Adrenal gland (tissue), 19 donors: ENCODE measurements at places on chromosomes 11 and 22. TPM values are rescaled to one million over a fixed set of nuclear protein-coding genes. Genes with fewer than 3 reads are reported as not detected.

KRTAP5-8 gene
- total RNA-seq = not detected

DNA sequence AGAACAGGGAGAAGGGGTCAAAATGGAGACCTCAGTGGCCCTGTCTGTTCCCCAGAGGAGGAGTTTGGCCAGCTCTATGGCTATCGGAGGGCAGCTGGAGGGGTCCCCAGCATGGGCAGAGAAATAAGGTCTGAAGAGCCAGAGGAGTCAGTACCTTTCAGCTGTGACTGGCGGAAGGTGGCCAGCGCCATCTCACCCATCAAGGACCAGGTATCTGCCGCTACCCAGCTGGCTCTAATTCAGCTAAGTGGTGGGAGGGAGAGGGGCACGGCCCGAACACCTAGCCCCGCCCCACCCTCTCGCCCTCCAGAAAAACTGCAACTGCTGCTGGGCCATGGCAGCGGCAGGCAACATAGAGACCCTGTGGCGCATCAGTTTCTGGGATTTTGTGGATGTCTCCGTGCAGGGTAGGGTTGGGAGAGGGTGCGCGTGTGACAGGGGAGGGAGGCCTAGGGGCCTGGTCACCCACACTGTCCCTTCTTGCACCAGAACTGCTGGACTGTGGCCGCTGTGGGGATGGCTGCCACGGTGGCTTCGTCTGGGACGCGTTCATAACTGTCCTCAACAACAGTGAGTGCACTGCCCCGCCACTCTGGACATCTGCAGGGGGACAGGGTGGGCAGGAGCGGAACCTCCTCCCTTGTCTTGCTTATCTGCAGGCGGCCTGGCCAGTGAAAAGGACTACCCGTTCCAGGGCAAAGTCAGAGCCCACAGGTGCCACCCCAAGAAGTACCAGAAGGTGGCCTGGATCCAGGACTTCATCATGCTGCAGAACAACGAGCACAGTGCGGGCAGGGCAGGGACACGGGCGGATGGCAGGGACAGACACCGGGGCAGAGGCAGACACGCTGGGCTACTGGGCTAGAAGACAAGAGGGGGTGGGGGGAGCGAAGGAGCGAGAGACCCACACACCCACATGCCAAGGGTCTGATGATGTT lies 2.8 kb downstream of the CTSW start:
- DNase-seq = no peak

GRCh38 chr22:37207981-37208380 lies 4.3 kb downstream of the SSTR3 start:
- DNase-seq = no peak

DNA sequence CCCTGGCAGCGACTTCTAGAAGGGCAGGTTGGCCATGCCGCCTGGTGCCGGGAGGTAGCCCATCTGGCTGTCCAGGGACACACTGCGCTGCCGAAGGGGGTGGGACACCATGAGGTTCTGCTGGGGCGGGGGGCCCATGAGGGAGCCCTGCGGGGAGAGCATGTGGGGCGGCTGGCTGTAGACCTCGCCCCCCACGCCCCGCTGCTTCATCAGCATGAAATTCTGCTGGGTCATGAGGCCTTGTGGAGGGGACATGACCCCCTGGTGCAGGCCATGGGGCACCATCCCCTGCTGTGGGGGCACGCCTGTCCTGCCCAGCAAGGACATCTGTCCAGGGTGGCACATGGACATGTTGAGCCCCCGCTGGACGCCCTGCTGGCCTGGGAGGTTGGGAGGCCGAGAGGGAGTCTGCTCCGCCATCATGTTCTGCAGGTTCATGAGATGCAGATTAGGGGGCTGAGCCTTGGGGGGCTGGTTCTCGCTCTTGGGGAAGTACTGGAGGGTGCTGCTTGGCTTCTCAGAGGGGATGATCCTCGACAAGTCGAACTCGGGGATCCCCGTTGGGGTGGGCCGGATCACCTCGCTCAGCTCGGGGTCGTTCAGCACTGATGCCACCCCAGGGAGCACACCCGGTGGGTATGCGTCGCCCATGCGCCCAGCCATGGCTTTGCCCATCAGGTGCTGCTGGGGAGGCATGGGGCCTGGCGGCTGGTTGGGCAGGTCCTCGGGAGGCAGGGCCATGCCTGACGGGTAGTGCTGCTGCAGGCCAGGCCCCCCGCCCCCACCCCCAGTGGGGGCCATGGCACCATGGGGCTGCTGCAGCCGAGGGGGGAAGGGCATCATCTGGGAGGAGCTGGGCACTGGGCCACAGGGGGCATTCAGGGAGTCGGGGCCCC lies 15.0 kb downstream of the CXCR5 start:
- DNase-seq = no peak

ANGPTL5 gene
- not detected for total RNA-seq

DNA sequence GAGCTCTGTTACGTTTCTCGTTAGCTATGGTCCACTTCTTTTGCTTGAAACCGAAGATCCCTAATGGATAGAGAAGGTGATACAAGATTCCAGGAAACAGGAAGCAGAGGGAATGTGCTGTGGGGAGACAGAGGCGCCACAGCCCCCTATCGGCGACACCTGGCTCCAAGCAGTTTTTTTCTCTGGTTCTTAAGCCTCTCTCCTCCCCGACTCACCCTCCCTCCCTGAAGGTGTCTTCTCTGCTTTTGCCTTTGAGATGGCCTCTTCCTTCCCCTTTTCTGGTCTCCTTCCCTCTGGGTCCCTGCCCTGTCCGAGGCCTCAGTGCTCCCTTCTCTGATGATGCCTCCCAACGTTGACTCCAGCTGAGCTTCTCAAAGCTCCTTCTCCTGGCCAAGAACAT lies 14.2 kb upstream of the APOBEC3A start:
- no peak for DNase-seq

- DNase-seq = no peak
These were observed 7.1 kb downstream of the SLC7A4 start for GRCh38 chr22:21025266-21025665.

DNA sequence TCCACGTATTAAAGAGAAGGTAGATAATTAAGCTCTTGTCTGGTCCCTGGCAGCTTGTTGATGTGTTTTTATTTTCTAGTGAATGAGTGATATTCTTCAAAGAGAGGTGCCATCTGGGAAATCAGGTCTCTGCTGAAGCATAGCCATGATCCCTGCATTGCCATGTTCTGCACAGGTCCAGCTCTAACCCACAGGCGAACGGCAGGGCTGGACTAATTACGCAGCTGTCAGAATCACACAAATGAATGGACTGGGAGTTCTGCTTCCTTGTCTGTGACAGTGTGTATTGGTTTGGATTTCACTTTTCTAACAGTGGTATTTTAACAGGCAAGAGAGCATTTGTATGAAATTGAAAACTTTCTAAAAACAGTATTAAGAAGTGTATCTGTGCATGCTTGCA lies 235.6 kb downstream of the FAT3 start:
- DNase-seq = no peak

DNA sequence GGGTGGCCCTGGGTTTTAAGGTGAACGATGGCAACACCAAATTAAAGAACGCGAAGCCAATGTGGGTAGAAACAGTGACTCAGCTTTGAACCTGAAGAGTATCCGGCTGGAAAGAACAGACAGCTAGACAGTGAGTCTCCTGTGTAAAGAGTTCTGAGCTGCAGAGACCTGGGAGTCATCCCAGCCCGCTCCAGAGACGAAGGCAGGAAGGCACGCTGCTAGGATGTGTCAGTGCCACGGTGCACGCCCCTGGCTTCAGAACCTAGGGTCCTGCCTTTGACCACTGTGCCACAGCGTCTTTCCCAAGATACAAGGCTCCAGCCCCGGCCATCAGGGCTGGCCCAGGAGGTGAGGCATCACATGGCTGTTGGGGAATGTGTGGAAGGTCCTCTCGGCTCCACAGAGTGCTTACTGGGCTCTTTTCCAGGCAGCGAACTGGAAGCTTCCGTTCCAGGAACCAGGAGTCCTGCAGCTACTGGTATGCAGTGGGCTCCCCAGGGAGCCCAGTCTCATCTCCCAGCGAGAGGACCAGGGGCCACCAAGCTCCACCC lies 29.9 kb downstream of the LRFN4 start:
- DNase-seq = no peak

- peak; percentile 23 for DNase-seq
These were observed 267.7 kb downstream of the LARGE1 start for GRCh38 chr22:33652615-33653014.

GRCh38 chr11:91174193-91174592 lies 951.3 kb upstream of the CHORDC1 start:
- no peak for DNase-seq

DNA sequence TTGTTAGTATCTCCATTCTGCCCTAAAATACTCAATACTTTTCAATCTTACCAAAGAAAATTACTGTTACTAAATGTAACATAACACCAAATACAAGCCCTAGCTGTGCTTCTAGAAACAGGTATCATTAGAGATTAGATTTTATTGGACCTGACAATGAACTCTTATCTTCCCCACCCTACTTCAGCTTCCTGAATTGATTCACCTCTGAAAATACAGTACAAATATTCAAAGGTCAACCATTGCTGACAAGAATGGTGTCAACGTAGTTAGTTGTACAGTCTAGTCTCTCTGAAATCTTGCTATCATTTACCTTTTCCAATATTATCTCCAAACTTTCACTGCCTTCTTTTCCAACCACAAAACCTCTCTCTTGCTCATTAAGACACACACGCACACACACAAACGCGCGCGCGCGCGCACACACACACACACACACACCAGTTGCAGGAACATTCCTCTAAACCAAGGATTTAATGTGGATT lies 22.4 kb downstream of the LRRC4C start:
- no peak for DNase-seq

DNA sequence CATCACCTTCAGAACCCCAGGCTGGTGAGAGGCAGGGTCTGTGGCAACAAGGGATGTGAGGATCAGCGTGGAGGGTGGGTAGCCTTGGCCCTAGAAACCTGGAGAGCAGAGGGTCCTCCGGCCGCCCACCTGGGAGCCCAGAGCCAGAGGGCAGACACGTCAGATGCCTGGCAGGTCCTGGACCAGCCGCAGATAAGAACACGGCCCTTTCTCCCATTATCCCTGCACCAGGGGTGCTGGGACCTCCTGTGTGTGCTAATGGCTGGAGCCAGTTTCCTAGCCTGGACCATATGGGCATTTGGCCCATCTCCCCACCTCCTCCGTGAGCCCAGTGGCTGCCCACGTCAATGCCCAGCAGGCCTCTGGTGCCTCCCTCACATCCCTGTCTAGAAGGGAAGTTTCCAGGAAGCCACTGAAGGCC lies 88.4 kb downstream of the MORC2 start:
- DNase-seq = no peak

DNA sequence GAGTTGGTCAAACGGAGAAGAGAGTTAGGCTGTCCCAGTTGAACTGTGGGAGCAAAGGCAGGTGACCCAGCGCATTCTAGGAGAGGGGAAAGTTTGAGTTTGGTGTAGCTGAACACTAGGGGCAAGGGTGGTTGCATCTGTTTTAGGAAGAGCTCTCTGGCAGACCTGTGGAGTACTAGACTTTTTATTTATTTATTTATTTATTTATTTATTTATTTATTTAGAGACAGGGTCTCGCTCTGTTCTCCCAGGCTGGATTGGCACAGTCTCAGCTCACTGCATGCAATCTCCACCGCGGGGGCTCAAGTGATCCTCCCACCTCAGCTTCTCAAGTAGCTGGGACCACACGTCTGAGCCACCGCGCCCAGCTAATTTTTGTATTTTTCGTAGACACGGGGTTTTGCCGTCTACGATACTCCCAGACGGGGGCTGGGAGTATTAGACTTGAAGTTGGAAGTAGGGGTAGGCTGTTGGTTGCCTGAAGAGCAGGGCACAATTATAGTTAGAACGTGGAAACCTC lies 950 bp upstream of the ACER3 start:
- no peak for DNase-seq

TPBGL gene
- total RNA-seq = 3.0 TPM

MS4A8 gene
- total RNA-seq = 0.67 TPM

UBQLN3 gene
- not detected for total RNA-seq

RAB3IL1 gene
- total RNA-seq = 20.8 TPM

CD3G gene
- total RNA-seq = 0.61 TPM

GRCh38 chr11:64608046-64608445 lies 17.0 kb downstream of the SLC22A12 start:
- DNase-seq = no peak

DNA sequence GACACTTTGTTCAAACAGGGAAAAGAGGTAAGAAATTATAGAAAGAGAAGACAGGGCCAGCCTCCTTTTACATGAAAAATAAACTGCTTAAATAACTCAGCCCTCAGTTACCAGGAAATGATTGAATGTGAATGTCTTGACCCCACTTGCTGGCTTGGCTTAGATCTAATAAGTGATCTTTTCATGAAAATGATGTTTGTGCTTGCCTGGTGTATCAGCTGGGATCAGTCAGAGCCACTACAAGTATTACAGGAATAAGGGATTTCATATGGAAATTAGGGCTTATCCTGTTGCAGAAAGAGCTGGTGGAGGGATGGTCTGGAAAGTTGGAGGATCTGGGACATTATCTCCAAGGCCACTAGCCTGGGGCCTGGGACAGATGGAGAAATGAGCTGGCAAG lies 51.8 kb downstream of the COMMD9 start:
- DNase-seq = no peak

DNA sequence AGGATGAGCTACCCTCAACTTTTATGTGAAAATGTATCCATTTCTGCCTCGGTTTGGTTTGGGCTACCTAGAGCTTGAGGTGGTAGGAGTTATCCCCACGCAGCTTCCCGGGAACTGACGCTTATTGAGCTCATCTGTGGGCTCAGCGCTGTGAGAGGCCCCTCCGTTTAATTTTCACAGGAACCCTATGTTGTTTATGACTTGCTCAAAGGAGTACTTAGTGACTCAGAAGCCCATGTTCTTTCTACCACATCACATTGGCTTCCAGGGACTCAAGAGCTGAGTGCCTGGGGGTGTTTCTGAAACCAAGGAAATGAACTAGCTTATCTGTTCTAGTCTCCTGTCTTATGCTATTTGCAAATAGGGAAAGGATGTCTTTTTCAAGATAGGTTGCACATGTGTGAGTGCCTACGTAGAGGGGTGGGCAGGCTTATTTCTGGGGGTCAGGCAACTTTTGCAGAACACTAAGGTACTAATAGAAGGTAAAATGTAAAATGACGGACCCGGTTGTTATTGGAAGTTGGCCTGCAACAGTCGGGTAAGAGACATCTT lies 40.5 kb downstream of the MICAL2 start:
- DNase-seq = no peak

- DNase-seq = no peak
These were observed 368.2 kb upstream of the CADM1 start for GRCh38 chr11:115872416-115872815.

DNA sequence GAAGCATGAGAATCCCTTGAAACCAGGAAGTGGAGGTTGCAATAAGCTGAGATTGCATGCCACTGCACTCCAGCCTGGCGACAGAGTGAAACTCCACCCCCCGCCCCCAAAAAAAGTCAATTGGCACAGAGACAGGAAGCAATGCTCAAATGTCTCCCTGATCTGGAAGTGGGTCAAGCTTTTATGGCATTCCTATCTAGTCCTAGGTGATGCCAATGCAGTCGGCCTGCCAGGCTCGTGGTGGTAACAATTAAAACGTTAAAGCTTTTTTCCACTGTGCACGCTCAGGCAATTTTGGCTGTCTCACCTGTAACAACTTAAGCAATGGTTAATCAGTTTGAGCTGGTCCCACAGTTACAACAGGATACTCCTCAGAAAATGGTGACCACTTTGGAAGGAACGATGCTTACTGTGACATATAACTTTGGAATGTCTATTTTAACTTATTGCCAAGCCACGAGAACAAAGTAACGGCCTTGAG lies 18.9 kb upstream of the PISD start:
- DNase-seq = peak; percentile 52

KCNK4 gene
- not detected for total RNA-seq

- DNase-seq = no peak
These were observed 95.0 kb downstream of the CADM1 start for GRCh38 chr11:115409116-115409670.
